Stimulated activated naive B cell treated with anti-CD40 and anti-IgM and Interleukin-4, amounts not matched to agents 10 μg/mL and 1 μg/mL and 100 μg/mL, for 72 hours (primary cell): ENCODE measurements at places on chromosomes 4 and X.

GRCh38 chr4:178602833-178603232 is 1160.6 kb upstream of the AGA start:
- no peak for DNase-seq

GRCh38 chr4:21885770-21886169 is 62.8 kb downstream of the KCNIP4 start:
- DNase-seq, result no peak

DNA sequence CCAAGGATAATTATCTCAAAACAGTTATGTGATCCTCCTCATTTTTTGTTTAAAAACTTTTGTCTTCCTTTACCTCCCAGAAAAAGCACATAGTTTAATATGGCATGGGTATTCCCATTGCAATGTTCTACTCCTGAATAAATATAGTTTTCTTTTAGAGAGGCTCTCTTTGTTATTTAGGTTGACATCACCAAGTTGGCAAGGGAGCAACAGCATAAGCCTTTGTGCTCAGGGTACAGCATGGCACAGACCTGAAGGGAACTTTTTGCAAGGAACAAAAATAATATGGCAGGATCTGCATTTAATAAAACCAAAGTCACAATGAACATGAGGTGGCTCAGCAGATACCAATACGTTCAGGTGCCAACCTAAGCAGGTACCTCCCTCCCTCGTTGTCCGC is 47.1 kb upstream of the NPY2R start:
- DNase-seq, result no peak

GRCh38 chrX:119132316-119132715 is 4.7 kb upstream of the KIAA1210 start:
- DNase-seq, result no peak

- no peak for DNase-seq
Measured at GRCh38 chr4:159538556-159538955, 435.7 kb downstream of the RAPGEF2 start.

- DNase-seq, result no peak
Measured at GRCh38 chrX:10433296-10433965, 187.0 kb downstream of the MID1 start.
